ENCODE measurements at places on chromosomes 6 and 20. TPM values are rescaled to one million over a fixed set of nuclear protein-coding genes. Genes with fewer than 3 reads are reported as not detected.

DNA sequence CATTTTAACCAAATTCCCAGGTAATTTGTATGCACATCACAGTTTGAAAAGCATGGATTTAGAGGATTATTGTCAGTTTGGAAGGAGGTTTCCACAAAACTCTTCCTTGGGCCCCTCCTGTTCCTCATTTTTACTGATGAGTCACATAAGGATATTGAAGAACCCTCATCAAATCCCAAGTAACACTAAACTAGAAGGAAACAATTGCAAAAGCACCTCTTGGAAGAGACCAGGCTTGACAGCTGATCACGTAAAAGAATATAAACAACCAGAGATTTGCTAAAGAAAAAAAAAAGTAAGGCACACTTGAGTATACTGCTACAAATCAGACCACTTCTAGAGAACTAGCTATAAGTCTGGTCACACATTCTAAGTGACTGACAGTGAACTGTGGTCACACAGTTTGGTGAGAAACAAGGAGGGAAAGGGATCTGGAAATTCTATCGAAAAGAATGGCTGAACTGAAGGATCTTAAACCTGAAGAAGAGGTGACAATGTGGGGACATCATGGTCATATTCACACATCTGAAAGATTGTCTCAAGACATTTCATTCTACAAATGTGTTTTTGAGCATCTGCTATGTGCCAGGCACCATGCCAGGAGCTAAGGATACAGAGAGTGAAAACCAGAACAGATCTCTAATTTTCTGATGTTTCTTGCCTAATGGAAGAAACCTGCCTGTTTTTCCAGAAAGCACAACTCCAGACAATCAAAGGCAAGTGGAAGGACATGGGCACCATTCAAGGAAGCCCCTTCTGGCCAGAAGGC, 24.1 kb downstream of the ZHX3 start:
- no peak overlapping the region for H3K4me3 ChIP-seq
- peaks cover 5% of the 10 kb centered on the region for H3K4me1 ChIP-seq
- H3K36me3 ChIP-seq = no peaks in the 10 kb centered on the region
- DNase-seq = peak; percentile 28
- H3K27me3 ChIP-seq = no peaks in the 10 kb centered on the region
- H3K27ac ChIP-seq = no peak overlapping the region

DNA sequence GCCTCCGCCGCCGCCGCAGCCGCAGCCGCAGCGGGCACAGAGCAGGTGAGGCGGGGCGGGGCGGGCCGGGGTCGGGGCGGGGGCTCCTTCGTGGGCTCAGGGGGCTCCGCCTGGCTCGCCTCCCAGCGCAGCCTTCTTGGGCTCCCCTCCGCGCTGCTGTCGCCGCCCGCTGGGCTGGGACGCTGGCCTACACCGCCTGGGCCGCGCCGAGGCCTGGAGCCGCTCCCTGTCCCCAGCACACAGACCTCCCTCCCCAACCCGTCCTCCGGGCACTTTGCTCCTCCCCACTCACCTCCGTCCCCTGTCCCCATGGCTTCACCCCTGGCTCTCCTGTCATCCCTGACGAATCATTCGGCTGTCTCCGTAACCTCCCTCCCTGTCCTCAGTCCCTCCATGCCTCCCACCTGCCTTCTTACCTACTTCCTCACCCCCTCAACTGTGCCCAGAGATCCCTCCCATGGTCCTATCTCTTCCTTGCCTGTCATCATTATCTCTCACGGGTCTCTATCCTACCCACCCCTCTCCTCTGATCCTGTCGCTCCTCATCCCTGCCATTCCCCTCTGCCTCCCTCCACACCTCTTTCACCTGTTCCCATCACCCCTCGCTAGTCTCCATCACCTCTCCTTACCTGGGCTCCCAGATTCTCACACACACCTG, 512 bp downstream of the TTBK1 start:
- no peak overlapping the region for H3K27ac ChIP-seq
- no peaks in the 10 kb centered on the region for H3K36me3 ChIP-seq
- peaks cover 12% of the 10 kb centered on the region for H3K4me1 ChIP-seq
- peaks cover 8% of the 10 kb centered on the region for H3K27me3 ChIP-seq

GRCh38 chr6:150599199-150600009, at the start of gene PLEKHG1:
PLEKHG1 (plus strand) TSS chr6:150599885; CDS start chr6:150733682, 133,797 bp downstream.
- peaks cover 3% of the 10 kb centered on the region for H3K4me1 ChIP-seq
- DNase-seq = peak; percentile 79
- peak within 1 kb of the TSS; percentile 77 for H3K27ac ChIP-seq
- peak within 1 kb of the TSS; percentile 72 for H3K4me3 ChIP-seq

DNA sequence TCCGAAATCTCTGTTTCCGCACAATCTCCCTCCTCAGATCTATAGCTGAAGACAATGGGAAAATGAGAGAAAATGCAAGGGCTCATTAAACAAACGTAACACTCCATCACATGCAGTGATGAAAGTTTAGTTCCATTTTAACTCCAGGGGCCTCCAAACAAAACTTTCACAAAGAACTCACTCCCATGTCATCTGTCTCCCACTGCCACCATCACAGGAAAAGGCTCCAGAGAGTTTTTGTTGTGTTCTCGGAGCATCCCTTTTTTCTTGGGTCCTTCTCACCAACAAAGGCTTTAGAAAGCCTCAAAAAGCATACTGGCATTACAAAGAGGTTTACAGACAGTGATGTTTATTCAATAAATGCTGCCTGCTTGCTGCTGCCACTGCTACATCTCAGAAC, 339.6 kb downstream of the TPBG start:
- H3K27me3 ChIP-seq = no peaks in the 10 kb centered on the region
- no peak for DNase-seq
- H3K36me3 ChIP-seq = no peaks in the 10 kb centered on the region
- no peaks in the 10 kb centered on the region for H3K4me1 ChIP-seq
- no peak overlapping the region for H3K4me3 ChIP-seq
- no peak overlapping the region for H3K27ac ChIP-seq

- H3K36me3 ChIP-seq = no peaks in the 10 kb centered on the region
- H3K27ac ChIP-seq = no peak overlapping the region
- no peak for DNase-seq
Observed at GRCh38 chr6:87803791-87804190, 101.8 kb upstream of the AKIRIN2 start.

DNA sequence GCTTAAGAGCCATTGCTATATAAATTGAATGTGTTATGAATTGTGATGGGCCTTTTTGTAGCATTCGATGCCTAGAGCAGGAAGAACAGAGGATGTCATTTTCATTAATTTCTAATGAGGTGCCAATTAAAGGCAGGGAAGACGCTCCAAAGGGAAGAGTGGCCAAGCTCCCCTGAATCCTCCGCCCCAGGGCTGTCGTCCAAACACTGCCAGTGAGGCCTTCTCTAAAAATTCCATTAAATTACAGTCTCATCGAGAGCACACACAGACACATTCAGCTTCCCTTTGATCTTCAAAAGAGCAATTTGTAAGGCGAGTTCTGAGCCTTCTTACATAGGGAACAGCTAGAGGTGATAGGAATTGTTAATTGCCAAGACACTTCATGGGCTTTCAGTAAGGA, 300.0 kb downstream of the ZFAND3 start:
- H3K36me3 ChIP-seq = no peaks in the 10 kb centered on the region
- H3K4me3 ChIP-seq = no peak overlapping the region

GRCh38 chr6:161901740-161902426, 628.0 kb upstream of the AGPAT4 start:
- H3K27me3 ChIP-seq = no peaks in the 10 kb centered on the region
- no peaks in the 10 kb centered on the region for H3K4me1 ChIP-seq
- no peak for DNase-seq
- no peak overlapping the region for H3K4me3 ChIP-seq
- H3K36me3 ChIP-seq = no peaks in the 10 kb centered on the region
- no peak overlapping the region for H3K27ac ChIP-seq

GRCh38 chr20:37611852-37612251, 82.0 kb upstream of the CTNNBL1 start:
- no peak overlapping the region for H3K4me3 ChIP-seq
- H3K27ac ChIP-seq = no peak overlapping the region
- H3K27me3 ChIP-seq = no peaks in the 10 kb centered on the region

- DNase-seq = no peak
- no peaks in the 10 kb centered on the region for H3K27me3 ChIP-seq
- peaks cover 79% of the 10 kb centered on the region for H3K36me3 ChIP-seq
- no peak overlapping the region for H3K4me3 ChIP-seq
- H3K4me1 ChIP-seq = peaks cover 6% of the 10 kb centered on the region
Observed at GRCh38 chr6:33692078-33692759, 19.3 kb downstream of the UQCC2 start.

DNA sequence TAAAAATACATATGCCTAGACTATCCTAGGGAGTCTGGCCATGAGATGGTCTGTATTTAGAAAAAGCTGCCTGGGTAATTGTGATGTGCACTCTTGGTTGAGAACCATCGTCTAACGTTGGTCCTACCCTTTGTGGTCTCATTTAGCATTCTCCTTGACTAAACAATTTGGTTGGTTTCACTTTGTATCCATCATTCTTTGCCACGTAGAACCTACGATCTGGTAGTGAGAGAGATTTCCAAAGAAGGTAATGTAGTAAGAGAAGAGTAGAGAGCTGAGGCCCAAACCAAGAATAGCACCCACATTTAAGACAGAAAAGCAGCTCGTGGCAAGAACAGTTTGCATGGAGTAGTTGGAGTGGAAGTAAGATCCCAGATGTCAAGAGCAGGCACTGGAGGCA, 219.8 kb downstream of the TMEM200A start:
- no peaks in the 10 kb centered on the region for H3K36me3 ChIP-seq
- no peak for DNase-seq
- H3K27me3 ChIP-seq = no peaks in the 10 kb centered on the region
- H3K27ac ChIP-seq = no peak overlapping the region
- no peak overlapping the region for H3K4me3 ChIP-seq

DNA sequence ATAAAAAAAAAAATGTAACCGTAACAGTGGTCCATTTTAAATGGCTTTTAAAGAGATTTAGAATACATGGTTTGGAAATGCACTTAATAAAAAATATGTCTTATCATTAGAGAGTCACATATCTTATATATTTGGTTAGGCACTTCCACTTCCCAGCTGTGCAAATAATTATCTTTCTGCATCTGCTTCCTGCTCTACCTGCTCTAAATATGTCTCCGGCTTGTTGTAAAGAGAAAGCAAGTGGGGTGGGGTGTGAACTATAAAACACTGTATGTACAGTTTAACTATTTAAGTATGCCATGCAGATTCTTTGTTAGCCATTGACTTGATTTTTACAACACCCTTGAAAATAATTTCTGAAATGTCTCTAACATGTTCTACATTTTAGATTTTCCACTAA, 106.3 kb downstream of the NKAIN2 start:
- H3K27ac ChIP-seq = no peak overlapping the region
- H3K4me3 ChIP-seq = no peak overlapping the region
- no peaks in the 10 kb centered on the region for H3K4me1 ChIP-seq
- no peaks in the 10 kb centered on the region for H3K27me3 ChIP-seq
- no peak for DNase-seq

- H3K27me3 ChIP-seq = no peaks in the 10 kb centered on the region
- H3K4me1 ChIP-seq = no peaks in the 10 kb centered on the region
- H3K4me3 ChIP-seq = no peak overlapping the region
- no peak overlapping the region for H3K27ac ChIP-seq
- H3K36me3 ChIP-seq = no peaks in the 10 kb centered on the region
- DNase-seq = no peak
Observed at GRCh38 chr6:56293781-56294180, 46.4 kb upstream of the COL21A1 start.

- H3K4me3 ChIP-seq = no peak overlapping the region
- DNase-seq = no peak
- peak overlapping the region; percentile 11 for H3K27ac ChIP-seq
- H3K27me3 ChIP-seq = no peaks in the 10 kb centered on the region
Observed at GRCh38 chr6:134171517-134171916, 119.1 kb upstream of the SLC2A12 start.

The KIF25 gene
- not detected for total RNA-seq

The ADGRF4 gene
- total RNA-seq = not detected

The GSTA4 gene
- total RNA-seq = 24.7 TPM

The TREM1 gene
- 4.5 TPM for total RNA-seq

The BPIFB3 gene
- total RNA-seq = not detected

The ZNF292 gene
- 53.6 TPM for total RNA-seq

The TOX2 gene
- total RNA-seq = 4.8 TPM

The CCN6 gene
- total RNA-seq = not detected
